ENCODE measurements at places on chromosomes 16 and 17.
A peak's percentile ranks its signal among the peaks of the same experiment; 100 is the strongest.

DNA sequence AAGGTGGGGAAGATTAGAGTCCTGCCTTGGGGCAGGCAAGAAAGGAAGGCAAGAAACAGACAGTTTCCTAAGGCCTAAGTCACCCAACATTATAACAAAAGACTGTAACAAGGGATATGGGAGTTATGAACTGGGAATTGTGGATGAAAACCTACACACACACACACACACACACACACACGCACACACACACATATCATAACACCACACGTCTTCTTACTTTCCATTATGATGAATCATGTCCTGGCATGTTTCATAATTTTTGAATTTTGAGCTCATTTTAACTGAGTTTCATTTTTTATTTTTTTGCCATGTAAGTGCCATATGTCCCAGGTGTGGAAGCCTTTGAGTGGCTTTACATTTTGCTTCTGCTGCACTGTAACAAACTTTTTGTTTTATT, 29.9 kb downstream of the HS3ST2 start:
- DNase-seq: no peak

DNA sequence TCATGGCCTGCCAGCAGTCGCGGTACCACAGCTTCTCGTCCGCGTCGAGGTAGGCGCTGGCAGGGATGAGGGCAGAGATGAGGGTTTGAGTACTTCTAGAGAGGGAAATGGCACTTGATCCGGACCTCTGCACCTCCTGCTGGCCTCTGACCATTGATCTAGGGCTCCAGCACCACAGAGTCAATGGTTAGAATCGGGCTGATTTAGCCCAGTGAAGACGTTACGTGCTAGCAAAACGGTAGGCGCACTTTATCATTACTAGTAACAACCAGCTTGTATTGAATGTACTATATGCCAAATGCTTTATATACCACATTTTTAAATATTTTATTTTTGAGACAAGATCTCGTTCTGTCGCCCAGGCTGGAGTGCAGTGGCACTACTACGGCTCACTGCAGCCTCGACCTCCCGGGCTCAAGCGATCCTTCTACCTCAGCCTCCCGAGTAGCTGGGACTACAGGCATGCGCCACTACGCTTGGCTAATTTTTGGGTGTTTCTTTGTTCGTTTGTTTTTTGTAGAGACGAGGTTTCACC, 526 bp downstream of the TSNAXIP1 start:
- DNase-seq: no peak

DNA sequence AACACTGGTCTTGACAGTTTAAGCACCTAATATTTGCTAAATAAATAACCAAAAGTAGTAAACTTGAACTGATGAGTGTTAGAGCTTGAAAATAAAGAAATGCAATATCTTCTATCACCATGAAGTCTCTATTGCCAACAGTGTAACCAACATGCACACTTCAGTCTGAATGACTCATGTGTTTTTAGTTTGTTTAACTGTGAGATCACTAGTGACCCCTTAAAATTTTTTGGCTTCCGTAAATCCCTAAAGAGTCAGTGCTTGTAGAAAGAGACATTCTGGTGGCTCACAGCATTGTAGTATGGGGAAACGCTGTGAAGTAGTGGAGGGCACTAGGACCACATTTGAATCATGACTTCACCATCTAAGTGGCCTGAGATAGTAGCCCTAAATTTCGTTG, 341.1 kb downstream of the PMP22 start:
- no peak for DNase-seq

DNA sequence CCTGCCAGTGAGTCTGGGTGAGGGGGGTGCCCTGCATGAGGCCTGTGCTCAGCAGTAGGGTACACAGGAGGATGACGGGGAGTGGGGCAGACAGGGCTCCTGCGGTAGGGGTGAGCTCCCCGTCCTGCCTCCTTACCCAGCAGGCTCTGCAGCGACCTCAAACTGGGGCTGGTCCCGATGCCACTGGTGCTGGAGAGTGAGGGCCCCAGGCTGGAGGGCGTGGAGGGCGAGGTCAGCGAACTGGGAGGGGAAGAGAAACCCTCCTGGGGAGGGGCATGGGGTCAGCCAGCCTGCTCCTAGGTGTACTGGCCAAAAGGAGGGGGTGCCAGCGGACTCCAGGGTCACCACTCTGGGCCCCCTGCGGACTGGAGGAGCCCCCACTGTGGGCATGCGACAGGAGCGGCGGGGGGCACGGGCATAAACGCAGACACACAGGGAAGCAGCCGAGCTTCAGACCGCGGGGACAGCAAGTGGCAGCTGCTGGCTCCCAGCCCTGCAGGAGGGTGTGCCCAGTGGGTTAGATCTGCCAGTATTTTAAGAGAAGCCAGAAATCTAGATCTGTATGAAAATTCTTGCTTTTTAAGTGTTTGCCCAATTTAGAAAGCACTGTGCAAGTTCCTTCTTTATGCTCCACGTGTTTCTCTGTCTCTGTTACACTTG, 9.0 kb upstream of the VASN start:
- DNase-seq: no peak

DNA sequence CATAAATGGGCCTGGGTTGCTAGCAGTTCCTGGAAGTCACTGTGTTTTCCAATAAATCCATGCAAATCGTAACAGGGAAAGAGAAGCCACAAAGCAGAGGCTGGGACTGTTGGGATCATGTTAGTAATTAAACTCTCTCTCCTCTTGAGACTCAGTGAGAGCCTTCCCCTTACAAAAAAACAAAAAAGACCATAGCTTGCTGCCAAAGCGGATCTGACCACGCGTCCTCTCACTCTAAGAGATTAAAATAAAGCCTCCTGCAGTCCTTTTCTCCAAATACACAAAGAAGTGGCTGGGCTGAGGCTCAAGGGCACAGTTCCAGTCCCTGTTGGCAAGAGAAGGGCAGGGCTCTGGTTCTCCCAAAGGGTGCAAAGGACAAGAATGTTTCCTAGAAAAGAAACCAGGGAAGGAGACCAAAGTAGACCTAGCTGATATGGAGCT, 38.5 kb downstream of the PIGL start:
- DNase-seq: peak; percentile 79

- DNase-seq: no peak
These were observed 428.8 kb downstream of the WWOX start for GRCh38 chr16:78528265-78528664.

DNA sequence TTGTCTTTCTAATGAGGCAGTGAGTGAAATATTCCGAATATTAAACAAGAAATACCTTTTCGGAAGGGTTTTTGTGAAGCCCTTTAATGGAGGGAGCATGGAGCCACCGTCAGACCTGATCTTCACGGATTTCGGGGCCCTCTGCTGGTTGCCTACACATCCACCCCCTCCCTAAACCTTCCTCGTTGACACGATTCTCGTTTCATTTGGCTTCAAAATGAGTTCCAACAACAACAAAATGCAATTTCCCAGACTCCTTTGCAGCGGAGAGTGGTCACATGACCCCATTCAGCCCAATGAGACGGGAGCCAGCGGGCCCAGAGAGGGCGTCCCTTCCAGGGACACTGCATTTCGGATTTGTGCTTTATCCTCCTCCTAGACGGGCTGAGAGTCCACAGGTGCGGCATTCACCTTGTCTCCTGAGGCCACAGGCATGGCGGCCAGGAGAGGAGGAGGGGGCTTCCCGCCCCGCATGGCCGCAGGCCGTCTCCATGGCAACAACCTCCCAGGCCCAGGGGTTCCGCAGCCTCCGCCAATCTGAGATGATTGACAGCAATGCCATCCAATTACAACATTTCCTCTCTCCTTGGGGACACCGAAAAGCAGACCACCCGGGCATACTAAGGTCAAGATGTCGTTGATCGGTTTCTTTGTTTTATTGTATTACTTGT, 259.8 kb downstream of the C16orf95 start:
- DNase-seq: no peak

DNA sequence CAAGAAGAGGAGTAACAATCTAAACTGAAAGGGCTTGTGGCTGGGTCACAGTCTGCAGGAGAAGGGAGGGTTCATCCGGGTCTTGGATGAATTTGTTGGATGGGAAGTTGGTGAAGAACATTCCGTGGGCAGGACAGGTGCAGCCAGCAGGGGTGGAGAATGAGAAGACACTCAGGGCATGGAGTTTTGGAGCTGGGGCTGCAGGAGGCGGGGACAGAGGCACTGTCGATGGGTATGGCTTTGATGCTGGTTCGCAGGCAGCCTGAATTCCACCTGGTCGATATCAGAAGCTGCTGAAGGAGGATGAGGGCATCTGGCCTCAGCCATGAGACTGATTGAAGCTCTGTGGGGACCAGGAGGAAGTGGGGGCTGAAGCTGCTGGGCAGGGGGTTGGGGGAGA, 36.1 kb upstream of the CBFA2T3 start:
- DNase-seq: no peak

DNA sequence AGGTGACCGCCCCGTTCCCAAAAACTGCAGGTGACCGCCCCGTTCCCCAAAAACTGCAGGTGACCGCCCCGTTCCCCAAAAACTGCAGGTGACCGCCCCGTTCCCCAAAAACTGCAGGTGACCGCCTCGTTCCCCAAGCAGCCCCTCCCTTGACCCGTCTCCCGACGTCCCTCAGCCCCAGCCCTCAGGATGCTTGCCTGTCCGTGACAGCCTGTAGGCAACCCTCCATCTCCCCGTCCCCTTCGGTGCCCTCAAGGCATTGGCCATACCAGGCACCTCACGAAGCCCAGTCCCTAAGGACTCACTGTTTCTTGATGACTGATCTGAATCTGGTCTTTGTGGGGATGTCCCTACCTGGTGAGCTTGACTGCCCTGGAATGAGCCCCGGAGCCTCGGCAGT, 25.1 kb downstream of the SGSM2 start:
- no peak for DNase-seq

GRCh38 chr17:44106801-44107200, 16.6 kb downstream of the HDAC5 start:
- no peak for DNase-seq

DNA sequence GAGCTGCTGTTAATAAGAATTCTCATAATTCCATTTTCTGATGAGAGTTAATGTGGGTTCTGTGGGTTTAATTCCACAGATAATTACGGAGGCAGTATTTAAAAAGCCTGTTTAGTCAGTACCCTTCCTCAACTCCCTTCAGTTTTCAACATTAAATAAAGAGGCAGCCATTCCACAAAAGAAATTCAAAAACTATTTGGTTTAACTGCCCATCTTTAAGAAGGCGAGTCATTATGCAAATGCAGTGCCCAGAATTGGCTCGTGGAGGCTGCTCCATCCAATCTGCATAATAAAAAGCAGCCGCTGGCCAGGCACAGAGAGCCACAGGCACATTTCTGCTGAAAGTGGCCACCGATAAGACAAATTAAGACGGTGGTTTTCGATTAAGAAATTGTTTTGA, 194.4 kb upstream of the TOX3 start:
- DNase-seq: no peak

GRCh38 chr17:76270127-76270592, 5.0 kb downstream of the UBALD2 start:
- DNase-seq: no peak

GRCh38 chr17:79715943-79716797, 14.6 kb upstream of the ENPP7 start:
- no peak for DNase-seq

DNA sequence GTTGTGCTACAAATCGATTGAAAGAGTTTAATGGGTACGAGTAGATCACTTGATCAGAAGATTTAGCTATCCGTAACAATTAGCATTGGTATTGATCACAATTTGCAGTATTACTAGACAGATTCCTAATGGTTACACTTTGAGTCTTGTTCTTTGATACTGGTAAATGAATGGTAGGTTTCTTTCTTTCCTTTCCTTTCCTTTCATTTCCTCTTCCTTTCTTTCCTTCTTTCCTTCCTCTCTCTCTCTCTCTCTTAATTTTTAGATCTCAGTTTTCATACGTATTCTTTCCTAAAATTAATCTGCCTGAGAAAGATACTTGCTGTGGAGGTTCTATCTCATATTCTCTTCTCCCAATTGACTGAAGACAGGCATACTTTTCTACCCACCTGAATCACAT, 17.9 kb downstream of the CPD start:
- no peak for DNase-seq

DNA sequence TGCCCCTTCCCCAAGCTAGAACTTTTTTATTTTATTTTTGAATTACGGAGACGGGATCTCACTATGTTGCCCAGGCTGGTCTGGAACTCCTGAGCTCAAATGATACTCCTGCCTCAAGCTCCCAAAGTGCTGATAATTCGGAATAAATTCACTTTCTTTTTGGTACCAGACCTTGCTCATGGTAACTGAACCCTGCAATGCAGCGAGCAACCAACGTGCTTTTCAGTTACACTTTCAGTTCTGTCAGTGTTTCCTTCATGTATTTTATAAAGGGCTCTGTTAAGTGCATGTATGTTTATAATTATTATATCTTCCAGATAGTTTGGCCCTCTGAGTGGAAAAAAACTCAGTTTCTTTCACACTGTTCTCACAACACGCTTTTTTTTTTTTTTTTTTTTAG, 13.9 kb downstream of the C16orf96 start:
- no peak for DNase-seq

DNA sequence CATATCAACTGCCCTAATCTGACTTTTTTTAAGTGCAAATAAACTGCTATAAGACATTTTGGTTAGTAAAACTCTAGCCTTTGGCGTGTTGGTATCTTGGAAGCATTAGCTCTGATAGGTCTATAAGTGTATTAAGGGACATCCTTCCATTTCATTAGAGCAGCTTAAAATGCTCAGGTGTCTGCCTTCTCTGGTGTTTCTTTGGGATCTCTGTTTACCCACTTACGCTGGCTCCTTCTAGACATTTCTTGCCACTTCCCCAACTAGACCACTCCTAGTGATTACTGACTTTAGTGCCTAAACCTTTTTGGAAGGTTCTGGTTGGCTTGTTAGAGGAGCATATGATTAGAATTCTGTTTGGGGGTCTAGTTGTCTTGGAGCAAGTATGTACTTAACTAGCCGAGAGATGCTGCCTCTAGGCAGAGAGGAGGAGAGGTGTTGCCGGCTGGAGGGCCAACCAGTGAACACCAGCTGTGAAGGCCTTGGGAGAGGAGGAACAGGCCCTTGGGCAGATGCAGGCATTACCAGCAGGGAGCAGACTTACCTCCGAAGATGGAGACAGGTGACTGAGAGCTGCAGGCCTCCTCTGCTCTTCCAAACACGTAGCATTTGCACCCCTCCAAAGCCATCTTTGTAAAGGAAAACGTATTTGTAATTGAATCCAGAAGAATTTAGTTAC, 15.2 kb upstream of the CLEC18C start:
- DNase-seq: no peak

GRCh38 chr17:8868529-8868951, 1.1 kb upstream of the PIK3R6 start:
- DNase-seq: no peak

DNA sequence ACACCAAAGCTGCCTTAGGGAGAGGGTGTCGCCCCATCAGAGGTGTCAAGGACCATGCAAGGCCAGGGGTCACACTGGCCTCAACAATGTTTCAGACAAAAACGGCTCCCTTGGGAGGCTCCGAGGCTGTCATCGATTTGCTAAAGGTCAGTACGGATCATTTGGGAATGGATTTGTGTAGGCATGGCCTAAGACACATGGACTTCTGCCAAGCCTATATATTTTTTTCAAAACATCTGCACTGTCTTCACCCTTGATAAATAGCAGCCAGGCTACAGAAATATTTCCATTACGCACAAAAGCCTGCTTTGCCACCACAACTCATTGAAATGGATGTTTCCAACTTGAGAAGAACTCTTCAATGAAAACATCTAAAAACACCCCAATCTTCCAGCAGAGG, 10.3 kb downstream of the CUEDC1 start:
- no peak for DNase-seq
